ENCODE measurements at places on chromosomes 5 and 9. TPM values are rescaled to one million over a fixed set of nuclear protein-coding genes. Genes with fewer than 3 reads are reported as not detected.

RMRP gene
- total RNA-seq, result 15,093 TPM

STING1 gene
- 55.3 TPM for total RNA-seq

ANGPTL2 gene
- 35.7 TPM for total RNA-seq

RAD17 gene
- 19.4 TPM for total RNA-seq

PCDHB2 gene
- 1.1 TPM for total RNA-seq

Measured in left ventricle myocardium inferior (tissue), 1 donor.